SJSA1 (cell line): ENCODE measurements at places on chromosomes 13 and 19.
A peak's percentile ranks its signal among the peaks of the same experiment; 100 is the strongest.

- DNase-seq: no peak
Measured at GRCh38 chr19:7199613-7200533, 94.3 kb downstream of the INSR start.

- no peak for DNase-seq
Measured at GRCh38 chr13:39049274-39049673, 11.0 kb downstream of the NHLRC3 start.

DNA sequence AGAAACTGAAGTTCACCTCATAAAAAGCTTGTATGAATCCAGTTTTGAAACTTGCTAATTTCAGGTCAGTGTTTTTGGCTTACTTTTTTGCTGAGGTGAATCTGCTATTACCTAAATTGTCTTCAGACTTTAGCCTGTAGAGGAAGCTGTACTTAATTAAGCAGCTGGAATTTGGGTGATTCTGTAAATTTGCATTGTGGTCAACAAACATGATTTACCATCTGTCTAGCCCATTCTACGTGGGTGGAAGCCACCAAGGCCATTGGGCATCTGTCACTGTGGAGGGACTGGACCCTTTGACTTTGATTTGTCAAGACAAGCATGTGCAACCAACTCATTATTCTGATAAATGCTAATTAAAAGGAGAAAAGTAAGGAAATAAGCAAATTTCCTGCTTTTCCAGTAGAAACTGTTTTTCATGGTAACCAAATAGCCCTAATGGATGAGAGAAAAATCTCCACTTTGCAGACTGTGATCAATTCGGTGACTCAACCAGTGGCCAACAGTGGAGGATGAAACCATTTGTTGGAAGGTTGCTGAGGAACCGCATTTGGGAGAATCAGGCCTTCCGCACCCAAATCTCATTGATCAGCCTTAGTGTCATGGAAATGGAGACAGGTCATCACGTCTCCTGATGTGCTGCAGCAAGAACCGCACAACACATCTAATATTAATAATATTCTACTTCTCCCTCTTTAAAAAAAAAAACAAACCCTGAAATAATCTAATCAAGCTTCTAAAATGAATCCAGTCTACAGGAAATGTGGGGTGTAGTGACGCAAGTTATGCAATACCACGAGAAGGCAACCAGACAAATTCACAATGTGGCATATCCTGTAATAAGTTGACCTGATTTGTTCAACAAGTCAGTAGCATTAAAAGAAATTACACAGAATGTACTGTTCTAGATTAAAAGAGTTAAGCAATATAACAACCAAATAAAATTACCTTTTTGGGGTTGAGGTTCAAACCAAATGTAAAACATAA is 54.3 kb downstream of the GARRE1 start:
- DNase-seq: no peak

- DNase-seq: no peak
Measured at GRCh38 chr13:60148918-60149317, 14.8 kb downstream of the DIAPH3 start.

DNA sequence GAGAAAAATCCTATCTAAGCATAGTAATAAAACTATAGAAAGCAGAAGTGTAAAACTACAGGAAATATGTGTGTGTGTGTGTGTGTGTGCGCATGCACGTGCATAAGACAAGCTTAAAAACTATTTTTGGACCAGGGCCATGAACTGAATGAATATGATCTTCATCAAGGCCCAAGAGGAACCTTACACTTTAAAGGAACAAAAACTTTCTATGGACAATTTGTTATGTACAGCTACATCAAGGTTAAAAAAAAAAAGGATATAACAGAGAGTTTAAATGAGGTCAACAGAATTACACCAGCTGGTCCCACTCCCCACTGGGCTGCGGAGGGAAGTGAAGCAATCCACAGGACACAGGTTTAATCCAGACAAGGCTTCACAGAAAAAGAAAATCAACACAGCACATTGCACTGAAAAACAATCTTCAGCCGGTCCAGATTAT is 151.1 kb downstream of the LHFPL6 start:
- DNase-seq: no peak

- DNase-seq: no peak
Measured at GRCh38 chr19:49772850-49773432, 6.1 kb downstream of the AP2A1 start.

- no peak for DNase-seq
Measured at GRCh38 chr13:109568339-109568818, 218.0 kb downstream of the IRS2 start.

DNA sequence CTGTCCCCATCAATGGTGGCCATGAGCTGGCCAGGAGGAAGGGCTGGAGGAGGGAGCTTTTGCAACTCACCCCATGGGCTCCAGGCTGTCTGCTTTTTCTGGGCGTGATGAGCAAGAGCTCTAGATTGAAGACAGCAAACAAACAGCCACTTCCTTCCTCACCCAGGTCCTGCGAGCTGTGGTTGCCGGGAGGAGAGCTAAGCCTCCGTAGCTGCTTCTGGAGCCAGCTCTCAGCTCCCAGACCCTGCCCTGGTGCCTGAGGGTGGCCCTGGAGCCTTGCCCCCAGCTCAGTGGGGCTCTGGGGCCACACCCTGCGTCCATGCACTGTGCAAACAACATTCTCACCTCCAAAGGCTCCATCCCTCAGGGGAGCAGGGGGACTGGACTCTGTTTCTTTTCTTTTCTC is 6.2 kb downstream of the MYO1F start:
- peak; percentile 88 for DNase-seq

DNA sequence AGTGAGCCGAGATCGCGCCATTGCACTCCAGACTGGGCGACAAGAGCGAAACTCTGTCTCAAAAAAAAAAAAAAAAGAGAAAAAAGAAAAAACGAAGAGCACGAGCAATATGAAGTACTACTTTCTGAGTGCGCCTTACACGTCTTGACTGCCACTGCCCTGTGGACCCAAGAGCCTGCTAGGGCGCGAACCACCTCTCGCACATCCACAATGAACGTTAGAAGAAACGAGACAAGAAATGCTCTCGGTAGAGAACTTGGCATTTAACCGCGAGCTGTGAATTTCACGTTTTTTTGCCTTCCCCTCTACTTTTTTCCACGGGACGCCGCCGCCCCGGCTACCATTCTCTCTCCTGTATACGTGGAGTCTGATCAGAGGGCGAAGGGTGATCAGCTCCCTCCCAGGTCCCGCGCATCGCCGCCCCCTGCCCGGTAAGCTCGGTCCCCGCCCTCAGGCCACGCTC is 454 bp downstream of the TIMM44 start:
- peak; percentile 24 for DNase-seq

DNA sequence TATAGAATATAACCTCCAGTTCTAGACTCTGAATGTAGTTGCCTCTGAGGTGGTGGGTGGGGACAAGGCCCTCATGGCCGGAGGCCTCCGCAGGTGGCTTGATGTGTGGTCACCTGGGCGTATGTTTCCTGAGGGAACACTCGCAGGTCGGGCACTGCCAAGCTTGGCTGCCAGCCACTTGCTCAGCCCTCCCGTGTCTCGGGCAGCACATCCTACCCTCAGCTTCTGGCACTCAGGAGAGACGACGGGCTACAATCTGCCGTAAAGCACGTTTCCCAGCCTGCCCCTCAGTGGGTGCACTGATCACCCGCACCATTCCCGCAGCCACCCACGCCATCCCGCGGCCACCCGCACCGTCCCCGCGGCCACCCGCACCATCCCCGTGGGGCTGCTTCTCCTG is 15.2 kb downstream of the THOP1 start:
- no peak for DNase-seq

- no peak for DNase-seq
Measured at GRCh38 chr13:23703246-23703860, 133.1 kb downstream of the TNFRSF19 start.

DNA sequence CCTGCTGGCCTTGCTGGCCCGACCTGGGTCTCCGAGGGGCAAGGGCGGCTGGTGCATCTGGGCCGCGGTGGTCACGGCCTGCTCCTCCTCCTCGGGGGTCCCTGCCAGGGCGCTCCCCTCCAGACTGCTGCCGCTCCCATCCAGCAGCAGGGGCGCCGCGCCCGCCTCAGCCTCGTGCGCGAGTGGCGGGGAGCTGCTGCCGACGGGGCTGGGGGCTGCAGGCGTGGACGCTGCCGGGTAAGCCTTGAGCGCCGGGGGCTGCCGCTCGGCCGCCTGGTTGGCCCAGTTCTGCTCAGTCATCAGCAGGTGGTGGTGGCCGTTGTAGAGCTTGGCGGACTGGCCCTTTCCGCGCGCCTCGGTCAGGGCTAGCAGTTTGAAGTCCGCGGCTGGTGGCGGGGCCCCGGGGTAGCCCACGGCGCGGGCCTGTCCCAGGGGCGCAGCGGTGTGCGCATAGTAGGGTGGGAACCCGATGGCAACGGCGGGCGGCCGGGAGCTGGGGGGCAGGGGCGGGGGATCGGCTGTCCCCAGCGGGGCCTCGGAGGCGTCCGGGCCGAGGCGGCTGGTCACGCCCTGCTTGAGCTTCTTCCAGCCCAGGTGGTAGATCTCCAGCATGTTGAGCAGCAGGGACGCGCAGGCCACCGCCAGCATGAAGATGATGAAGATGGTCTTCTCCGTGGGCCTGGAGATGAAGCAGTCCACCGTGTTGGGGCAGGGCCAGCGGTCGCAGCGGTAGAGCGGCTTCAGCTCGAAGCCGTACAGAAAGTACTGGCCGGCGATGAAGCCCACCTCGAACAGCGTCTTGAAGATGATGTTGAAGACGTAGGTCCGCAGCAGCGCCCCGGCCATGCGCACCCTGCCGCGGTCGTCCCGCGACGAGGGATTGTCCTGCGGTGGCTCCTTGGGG is 18.6 kb downstream of the GJA3 start:
- DNase-seq: no peak

DNA sequence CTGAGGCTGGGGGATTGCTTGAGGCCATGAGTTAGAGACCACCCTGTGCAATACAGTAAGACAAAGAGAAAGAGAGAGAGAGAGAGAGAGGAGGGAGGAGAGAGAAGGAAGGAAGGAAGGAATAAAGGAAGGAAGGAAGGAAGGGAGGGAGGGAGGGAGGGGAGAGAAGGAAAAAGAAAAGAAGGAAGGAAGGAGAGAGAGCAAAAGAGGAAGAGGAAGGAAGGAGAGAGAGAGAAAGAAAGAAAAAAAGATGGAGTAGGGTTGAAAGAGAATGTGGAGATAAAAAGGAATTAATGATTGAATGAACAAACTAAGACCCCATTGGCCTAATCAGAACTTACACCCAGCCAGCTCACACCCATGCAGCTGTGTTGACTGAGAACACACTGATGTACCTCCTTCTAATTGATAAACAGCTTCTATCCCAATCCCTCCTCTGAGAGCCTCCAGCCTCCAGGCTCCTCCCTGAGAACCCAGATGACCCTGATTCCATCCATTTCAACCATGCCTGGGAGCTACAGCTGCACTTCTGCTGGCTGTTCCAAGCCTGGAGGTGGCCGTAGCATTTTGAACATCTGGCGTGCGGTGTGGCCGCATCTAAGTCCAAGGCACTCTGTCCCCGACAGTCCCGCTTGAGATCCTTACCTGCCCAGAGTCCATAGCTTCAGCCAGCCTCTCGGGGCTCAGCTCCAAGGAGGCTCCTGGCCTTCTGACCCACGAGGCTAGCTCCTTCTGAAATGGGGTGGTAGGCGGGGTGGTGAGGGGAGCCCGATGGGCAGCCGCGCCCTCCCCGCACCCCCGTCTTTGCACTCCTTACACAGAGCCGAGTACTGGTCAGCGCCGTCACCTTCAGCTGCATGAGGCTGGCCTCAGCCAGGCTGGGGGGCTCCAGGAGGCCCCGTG is 1.1 kb downstream of the PRODH2 start:
- no peak for DNase-seq

DNA sequence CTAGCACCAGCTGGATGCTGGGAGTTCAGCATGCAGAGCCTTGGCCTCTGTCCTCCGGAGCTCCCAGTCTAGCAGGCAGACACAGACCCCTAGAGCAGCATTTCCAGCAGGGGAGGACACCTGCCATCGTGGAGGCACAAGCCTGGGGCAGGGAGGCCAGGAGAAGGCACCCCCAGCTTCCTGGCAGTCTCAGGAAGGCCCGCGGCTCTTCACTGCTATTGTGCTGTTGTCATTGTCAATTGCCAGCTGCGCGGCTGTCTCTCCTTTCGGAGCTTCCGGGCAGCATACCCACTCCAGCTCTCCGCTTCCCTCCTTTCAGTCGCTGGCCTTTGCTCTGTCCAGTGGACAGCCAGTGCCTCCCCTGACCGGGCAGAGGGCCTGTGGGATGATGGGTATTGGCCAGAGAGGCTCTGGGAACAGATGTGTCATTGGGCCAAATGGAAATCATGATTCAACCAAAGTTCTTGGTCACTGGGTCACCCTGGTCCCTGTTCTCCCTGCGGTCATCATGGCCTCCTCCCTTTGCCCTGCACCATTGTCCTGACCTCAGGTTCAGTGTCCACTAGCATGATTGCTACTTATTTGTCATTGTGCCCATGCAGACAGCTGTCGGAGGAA is 93.0 kb downstream of the SLC7A1 start:
- DNase-seq: no peak

DNA sequence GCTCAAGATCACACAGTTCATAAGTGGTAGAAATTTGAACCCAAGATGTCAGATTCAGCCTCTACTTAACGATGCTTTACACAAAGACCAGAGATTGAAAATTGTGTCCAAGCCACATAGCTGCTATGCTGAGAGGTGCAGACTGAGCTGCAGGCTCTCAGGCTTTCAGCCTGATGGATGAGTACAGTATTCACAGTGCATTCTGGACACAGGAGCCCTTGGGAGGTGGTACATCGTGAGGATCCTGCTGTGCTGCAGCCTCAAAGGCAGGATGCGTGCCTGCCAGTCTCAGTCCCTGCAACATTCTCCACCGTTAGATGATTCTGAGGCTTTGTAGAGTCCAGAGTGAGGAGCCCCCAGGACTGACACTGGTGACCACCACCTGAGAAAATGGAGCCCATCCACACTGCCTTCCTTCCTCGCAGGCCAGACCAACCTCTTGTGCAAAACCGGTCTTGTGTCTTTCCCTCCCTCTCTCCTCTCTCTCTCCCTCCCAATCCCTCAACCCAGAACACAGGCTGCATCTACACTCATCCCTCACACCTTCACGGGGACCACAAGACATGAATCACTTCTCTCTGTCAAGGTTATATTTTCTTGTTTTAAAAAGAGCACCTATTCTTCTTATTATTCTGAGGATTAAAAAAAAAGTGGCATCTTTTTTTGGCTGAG is 203.4 kb upstream of the ZNF507 start:
- DNase-seq: no peak

DNA sequence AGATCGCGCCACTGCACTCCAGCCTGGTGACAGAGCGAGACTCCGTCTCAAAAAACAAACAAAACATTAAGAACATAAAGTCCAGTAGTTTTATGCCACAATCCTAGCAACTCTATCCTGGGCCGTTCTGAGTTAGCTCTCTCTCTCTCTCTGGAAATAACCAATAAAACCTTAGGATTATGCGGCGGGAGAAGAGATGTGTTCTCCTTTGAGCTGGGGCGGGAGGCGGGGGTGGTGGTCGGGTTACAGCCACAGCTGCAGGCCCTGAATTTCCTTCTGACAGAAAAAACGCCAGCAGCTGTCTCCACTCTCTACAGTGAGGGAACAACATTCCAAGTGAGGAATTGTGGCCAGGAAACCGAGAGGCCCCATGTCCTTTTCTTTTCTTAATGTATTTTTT is 9.1 kb upstream of the PNMA8A start:
- DNase-seq: no peak

GRCh38 chr19:38515896-38516295 is 82.4 kb downstream of the RYR1 start:
- DNase-seq: no peak
